HEK293T (cell line): ENCODE measurements at places on chromosomes 2 and 18.

- no peak for DNase-seq
These were observed 348.4 kb upstream of the RAB12 start for GRCh38 chr18:8260827-8261226.

DNA sequence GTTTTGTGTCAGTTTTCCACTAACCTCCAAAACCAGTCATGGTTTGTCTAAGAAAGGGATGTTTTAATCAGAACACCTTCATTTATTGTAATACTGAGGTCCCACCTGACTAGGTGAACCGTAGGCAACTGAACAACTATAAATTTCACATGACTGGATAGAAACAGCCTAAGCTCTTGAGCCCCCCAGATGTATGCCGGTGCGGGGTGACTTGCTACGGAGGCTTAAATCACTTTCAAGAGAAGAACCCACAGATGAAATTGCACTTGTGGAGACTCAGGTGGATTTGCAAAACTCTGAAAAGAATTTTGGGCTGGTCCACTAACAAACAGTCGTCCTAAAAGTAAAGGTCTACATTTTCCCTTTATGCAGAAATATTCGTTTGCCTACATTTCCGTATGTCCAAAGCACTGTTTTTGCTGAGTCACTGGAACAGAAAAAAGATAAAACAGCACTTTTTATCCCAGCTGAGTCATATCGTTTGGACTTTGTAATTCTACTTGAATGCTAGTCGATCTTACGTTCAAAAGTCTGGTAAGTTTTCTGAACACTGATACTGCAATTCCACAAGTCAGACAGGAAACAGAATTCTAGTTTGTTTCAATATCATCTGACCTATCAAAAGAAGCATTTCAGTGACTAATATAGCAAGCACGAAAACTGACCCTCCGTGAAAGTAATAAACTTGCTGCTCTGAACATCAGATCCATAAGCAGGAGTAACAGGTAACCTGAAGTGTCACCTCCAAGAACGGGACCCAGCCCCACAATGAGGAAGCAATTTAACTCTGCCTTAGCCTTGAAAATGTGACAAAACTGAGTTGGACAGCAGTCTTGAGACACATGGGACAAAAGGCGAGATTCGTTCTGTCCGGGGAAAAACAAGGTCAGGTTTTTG, 18.1 kb downstream of the ZNF516 start:
- DNase-seq = no peak

- DNase-seq = no peak
These were observed 174.5 kb downstream of the LAMA1 start for GRCh38 chr18:6943143-6943542.

DNA sequence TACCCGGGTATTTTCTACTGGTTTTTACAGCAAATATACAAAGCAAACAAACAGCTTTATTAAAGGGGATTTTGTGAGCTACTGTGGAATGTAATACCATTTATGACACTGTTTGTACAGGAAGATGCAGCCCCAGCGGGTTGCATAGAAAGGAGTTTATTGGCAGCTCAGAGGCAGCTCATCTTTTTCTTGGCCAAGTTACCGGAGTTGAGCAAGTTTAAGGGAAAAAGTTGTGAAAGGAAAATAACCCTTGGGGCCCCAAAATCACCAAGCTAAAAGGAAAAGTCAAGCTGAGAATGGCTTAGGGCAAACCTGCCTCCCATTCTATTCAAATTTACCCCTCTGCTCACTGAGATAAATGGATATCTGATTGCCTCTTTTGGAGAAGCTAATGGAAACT, 60.8 kb downstream of the MOB4 start:
- no peak for DNase-seq

DNA sequence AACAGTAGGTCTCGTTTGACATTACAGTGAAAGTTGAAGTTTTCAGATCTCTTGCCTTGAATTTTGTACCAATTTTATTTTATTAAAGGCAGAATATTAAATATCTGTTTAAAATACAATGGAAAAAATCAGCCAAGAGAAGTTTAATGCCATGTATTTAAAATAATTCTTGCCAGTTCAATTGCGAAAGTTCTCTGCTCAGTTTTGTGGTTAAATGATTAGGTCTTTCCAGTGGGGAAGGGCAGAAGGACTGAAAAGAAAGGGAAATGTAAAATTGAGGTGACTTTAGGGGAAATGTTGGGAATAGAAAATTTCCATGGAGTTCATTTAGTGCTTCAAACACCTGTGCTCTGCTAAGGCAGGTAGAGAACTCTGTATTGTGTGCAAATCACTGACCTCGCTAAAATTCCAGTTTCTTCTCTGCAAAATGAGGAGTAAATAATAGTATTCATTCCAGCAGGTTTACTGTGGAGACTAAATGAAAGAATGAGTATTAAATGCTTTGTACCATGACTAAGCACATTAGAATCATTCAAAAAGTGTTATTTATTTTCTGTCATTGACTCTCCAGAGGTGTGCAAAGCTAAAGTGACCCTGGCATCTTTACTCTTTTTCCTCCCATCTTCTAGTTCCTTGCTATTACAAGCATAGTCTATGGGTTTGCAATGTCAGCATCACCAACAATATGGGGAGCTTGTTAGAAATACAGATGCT, 74.4 kb downstream of the KIAA1328 start:
- no peak for DNase-seq

DNA sequence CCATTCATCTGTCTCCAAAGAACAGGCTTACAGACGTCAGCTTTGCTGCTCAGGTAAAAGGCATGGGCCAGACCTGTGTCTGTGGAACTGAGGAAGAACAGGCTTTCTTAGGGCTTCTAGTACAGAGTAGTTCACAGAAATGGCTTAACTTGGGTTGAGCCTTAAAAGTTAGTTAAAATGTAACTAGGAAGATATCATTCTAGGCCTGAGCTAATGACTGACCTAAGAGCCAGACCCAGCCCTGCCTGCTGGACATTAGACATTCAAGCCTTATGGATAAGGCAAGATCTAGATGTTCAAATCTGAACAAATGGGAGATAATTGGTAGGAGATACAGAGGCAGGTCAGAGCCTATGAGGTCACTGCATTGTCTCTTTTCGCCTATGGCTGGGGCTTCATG, 73.9 kb upstream of the SLC14A2 start:
- DNase-seq = no peak

DNA sequence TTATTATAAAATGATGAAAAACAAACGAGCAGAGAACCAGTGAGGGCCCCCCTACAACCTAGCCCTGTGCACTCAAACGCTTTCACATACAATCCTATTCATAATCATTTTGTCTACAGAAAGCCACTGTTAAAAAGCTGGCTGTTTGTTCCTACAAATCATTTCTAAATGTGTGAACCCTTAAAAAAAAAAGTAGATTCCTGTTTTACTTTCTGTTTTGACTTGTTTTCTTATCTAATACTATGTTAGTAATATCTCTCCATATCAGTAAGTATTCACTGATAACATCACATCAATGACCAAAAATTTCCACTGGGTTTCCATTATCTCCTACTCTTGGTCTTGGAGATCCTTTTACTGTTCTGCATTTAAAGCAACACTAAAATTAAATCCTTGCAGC, 128.8 kb upstream of the TTC39C start:
- DNase-seq = no peak

- DNase-seq = no peak
These were observed 52.7 kb upstream of the ITGA4 start for GRCh38 chr2:181404472-181404871.

DNA sequence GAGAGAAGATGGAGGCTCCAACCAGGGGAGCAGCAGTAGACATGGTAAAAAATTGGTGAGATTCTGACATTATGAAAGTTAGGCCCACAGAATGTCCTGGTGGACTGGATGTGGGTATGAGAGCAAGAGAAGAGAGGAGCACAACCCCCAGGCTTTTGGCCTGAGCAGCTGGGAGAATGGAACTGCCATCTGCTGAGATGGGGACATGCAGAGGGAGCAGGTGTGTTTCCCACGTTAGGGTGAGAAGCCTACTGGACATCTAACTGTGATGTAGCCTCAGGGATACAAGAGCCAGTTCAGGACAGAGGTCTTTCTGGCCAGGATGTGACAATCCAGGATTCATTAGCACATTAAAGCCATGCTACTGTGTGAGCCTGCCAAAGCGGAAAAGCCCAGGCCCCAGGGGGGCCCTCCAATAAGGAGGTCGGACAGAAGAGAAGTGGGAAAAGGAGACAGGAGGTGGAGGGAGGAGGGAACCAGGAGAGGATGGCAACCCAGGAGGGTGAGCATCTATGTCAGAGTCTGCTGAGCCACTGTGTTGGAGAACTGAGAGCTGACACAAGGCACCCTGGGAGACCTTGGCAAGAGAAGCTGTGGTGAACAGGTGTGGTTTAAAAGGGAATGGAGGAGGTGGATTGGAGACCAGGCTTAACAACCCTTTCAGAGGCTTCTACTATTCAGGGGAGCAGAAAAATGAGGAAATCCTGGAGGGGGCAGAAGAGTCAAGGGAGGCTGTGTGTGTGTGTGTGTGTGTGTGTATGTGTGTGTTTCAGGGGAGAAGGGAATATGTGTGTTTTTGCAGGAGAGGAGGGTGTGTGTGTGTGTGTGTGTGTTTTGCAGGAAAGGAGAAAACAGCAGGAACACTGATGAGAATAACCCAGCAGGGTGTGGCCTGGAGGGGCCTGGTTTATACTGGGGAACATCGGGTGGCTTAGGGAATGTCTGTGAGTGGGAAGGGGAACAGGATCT, 10.5 kb downstream of the CYB5A start:
- DNase-seq = no peak

GRCh38 chr18:43661570-43661969, 384.3 kb upstream of the SYT4 start:
- DNase-seq = peak; percentile 2

- no peak for DNase-seq
These were observed 29.8 kb upstream of the TMEM131 start for GRCh38 chr2:98025481-98026037.

GRCh38 chr2:148974095-148974494, 64.4 kb upstream of the LYPD6B start:
- no peak for DNase-seq

GRCh38 chr2:108194409-108195132, 45.2 kb upstream of the SULT1C3 start:
- no peak for DNase-seq

DNA sequence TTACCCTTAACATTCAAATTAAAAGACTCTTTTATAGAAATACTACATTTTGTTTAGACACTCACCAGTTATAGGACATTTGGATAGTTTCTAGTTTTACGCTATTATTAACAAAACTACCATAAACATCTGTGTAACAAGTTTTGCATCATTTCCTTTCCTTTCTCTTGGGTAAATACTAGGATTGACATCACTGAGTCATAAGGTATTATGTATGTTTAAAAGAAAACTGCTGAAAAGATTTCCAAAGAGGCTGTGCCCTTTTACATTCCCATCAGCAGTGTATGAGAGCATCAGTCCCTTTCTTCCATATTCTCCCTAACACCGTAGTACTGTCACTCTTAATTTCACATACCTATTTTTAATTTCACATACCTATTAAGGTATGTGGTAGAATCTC, 130.6 kb downstream of the USP34 start:
- DNase-seq = no peak

DNA sequence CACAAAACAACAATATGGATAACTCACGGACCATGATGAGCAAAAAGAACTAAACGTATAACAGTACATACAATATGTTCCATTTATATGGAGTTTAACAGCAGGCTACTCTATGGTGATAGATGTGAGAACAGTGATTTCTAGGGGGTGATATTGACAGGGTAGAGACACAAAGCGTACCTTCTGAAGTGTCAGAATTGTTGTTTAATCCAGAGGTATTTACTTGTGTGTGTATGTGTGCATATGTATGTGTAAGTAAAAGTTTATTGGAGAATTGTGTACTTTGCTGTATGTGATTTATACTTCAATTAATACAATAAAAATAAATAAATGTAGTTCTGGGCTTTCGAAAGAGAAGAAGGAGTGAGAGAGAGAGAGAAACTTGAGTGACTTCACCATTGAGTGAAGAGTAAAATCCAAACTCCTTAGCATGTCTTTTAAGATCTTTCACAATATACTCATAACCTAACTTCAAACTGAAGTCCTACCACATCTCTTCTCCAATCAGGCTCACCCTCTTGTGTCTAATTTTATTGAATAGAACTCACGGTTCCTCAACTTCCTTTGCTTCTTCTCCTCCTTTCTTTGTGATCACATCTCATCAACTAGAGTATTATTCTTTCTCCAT, 126.0 kb upstream of the KLF7 start:
- no peak for DNase-seq

GRCh38 chr2:11132036-11132671, 23.1 kb upstream of the SLC66A3 start:
- no peak for DNase-seq

DNA sequence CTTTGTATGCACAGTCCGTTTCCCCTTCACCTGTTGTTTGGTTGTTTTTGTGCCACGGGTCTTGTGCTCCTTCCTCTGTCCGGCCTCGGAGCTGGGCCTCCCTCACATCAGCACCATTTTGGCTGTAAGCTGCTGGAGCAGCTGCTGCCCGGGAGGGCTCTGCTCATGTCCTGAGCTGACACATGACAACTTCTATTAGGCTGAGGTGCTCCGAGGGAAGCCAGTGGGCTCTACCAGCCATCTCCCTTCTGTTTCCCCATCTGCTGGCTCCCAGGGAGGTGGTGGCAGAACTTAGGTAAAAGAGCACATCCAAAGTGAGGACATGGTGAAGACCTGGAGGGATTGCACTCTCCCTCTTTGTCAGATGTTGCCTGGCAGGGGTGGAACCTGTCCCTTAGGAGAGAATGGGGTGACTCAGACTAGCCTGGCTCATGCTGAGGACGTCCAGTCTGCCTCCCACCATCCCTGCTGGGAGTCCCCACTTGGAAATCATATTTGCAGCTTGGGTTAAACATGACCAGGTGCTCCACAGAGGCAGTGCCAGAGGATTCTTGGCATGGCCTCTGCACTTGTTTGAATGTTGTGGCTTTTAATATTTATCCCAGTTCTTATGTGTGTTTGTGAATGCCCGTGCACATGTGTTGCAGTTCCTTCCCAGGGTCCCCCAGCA, 49.8 kb upstream of the TNP1 start:
- no peak for DNase-seq

GRCh38 chr18:64734063-64734462, 585.2 kb upstream of the LINC00305 start:
- DNase-seq = no peak

- DNase-seq = no peak
These were observed 14.1 kb upstream of the ACKR3 start for GRCh38 chr2:236555481-236555880.

DNA sequence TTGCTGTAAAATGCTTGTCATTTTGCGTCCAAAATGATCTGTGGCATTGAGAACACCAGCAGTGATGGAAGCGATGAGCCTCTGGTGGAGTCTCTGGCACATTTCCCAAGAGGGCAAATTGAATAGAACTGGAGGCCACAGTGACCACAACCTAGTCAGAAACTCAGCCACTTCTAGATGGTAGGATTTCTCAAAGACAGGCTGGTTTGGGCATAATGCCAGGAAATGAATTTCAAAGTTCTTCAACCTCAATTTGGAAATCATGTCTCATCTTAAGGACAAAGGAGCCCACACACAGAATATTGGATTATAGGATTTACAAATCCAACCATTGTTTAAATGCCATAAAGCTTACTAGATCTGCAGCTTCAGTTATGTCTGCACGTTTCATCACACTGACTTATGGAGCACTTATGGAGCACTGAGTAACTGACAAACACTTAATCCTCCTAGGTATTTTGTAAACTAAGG, 132.1 kb downstream of the COL6A3 start:
- DNase-seq = no peak
